T-cell (primary cell): ENCODE measurements at places on chromosomes 6 and 20.

DNA sequence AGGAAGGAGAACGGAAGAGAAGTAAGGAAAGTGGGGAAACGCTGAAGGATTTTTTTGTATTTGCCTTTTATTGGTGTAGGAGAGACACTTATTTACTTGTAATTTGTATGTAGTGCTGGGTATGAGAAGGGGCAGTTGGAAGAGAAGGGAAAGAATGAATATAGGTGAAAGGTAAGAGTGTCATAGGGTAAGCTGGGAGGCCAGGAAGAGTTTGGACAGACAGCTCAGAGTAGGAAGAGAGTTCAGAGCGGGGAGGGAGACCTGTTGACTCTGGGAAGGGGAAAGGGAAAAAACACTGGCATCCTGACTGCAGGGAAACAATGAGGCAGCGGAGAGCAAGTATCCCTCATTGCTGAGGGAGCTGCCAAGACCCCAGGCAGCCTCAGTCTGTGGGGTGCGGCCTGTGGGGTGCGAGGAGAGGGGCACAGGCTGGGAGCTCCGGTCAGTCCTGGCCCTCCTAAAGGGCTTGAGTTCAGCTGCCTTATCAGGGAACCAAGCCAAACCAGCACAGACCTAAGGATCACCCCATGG, 3.1 kb downstream of the TRAF3IP2 start:
- DNase-seq = no peak

DNA sequence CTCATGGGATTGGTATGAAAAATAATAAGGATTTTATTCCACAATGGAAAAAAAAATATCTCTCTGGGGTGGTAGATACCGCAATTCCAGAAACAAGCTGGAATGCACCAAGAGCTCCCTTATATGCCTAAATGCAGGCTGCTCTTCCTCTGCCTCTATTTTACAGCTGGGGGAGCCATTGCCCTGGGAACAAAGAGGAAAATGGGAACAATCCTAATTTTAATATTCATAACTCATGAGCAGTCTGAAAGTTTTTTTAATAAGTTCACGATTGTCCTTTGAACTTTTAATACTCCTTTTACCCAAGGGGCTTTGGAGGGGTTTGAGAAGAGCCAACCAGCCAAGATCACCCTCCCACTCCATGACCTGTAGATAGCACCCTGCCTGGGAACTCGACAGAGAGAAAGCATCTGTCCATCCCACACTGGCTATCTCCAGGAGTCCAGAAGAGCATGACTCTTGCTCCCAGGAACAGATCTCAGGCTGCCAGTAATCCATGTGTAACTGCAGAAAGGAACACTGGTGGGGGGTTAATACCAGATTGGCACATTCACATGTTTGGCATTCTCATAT, 74.7 kb downstream of the CD83 start:
- no peak for DNase-seq

DNA sequence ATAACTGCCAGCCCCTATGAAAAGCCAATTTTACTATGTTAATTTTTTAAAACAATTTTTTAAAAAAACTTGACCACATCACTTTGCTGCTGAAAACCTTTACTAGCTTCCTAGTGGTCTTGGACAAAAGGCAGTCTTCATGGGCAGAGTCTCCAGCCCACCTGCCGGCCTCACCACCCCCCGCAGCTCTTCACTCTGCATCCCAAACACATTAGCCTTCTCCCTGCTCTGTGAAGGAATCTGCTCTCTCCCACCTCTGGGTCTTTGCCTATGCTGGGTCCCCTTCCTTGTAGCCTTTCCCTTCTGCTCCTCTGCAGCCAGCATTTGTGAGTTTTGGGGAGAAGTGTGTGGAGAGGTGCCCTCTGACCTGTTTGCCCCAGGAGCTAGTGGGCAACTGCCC, 170.7 kb upstream of the MLN start:
- no peak for DNase-seq

- DNase-seq = no peak
Measured at GRCh38 chr6:101462576-101462975, 69.1 kb downstream of the GRIK2 start.

DNA sequence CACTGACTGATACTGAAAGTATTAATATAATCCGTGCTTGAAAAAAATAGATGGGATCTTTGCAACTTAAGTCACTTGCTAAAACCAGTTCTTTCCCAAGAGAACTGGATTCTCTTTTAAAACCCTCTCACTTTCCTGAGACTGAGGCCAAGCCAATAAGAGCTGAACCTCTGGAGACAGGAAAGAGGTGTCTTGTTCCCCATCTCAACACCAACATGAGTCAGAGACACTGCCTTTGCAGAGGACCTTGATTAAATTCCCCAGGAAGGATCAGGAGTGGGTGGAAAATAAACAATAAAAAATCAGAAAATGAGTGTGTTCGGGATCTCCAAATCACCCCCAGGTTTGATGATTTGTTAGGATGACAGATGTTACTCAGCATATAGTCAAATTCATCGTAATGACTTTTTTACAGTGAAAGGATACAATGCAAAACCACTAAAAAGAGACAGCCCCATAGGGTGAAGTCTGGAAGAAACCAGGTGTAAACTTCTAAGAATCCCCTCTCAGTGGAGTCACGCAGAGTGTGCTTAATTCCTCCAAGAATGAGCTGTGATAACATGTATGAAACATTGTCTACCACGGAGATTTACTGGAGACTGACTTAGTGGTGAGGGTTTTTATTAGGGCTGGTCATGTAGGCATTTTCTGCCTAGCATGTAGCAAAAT, 122.8 kb upstream of the BEND3 start:
- no peak for DNase-seq

DNA sequence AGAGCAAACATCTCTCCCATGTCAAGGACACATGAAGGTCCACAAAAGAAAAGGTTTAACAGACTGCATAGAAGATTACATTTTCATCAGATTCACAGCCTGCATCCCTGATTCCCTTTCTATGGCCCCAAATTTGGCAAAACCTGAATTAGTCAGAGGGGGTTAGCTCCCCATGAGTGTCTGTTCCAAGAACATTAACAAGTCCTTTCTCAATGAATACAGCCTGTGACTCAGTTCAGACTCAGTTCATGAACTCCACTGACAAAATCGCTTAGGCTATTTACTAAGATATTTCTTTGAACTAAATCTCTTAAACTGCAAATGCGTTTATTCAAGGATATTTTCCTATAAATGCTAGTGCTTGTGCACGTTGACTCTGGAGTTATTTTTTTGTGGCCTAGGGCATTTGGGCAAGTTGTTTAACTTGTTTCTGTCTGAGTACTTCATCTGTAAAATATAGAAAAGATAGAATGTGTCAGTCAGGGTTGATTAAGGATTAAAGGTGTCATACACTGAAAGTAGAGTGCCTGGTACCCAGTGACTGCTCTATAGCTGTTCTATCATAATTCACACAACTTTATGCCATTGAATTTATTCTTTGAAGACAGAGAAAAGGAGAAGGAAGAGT, 422.6 kb downstream of the HTR1B start:
- DNase-seq = no peak

- DNase-seq = no peak
Measured at GRCh38 chr6:157223021-157223430, 100.3 kb downstream of the TMEM242 start.

DNA sequence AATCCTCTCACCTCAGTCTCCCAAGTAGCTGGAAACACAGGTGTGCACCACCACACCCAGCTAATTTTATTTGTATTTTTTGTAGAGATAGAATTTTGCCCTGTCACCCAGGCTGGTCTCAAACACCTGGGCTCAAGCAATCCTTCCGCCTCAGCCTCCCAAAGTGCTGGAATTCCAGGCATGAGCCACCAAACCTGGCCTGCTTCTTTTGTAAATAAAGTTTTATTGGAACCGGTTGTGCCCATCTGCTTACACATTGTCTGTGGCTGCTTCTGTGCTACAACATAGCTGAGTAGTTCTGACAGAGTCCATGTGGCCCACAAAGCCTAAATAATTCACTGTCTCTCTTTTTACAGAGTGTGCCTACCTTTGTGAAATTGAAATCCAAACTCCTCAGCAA, 109.7 kb upstream of the NRSN1 start:
- DNase-seq = no peak

DNA sequence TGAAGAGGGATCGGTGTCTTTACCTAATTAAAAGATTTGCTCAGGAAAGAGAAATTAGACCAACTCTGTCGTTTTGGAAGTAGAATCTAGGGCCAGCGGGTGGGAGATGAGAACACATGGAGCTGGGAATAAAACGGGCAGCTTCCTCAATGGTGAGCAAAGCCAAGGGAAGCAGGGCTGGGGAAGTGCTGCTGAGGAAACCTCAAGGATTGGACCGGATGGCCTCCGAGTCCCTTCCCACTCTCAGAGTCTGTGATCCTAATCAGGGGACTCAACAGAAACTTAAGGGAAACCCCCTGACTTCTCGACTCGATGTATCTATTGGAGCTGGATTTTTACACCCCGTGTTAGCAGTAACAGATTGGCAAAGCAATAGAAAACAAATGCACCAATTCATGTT, 10.8 kb downstream of the GCNT2 start:
- no peak for DNase-seq

- no peak for DNase-seq
Measured at GRCh38 chr20:13355411-13355810, 134.3 kb downstream of the ISM1 start.

- DNase-seq = peak; percentile 78
Measured at GRCh38 chr6:13336553-13336952, 8.2 kb upstream of the TBC1D7 start.

- no peak for DNase-seq
Measured at GRCh38 chr6:26045928-26046368, 41.3 kb upstream of the HFE start.

DNA sequence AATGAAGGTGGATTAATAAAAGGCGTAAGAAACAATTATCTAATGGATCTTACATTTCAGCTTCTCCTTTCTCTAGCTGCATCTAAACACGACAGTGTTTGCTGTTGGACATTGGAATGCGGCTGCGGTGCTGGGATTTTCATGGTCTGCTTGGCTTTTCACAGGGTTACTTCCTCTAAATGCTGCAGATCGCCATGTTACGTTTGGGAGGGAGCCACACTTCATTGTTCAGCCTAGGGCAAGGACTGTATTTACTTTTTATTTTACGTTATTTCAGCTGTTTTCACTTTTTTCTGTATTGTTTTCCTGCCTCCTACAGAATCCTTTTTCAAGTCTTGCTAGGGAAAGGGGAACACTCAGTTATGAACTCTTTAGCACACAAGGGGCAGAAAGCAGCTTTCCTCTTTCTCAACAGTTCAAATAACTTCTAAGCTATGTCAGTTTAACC, 97.9 kb upstream of the MTHFD1L start:
- no peak for DNase-seq

- peak; percentile 80 for DNase-seq
Measured at GRCh38 chr6:27133281-27134227, 113.9 kb upstream of the PRSS16 start.

DNA sequence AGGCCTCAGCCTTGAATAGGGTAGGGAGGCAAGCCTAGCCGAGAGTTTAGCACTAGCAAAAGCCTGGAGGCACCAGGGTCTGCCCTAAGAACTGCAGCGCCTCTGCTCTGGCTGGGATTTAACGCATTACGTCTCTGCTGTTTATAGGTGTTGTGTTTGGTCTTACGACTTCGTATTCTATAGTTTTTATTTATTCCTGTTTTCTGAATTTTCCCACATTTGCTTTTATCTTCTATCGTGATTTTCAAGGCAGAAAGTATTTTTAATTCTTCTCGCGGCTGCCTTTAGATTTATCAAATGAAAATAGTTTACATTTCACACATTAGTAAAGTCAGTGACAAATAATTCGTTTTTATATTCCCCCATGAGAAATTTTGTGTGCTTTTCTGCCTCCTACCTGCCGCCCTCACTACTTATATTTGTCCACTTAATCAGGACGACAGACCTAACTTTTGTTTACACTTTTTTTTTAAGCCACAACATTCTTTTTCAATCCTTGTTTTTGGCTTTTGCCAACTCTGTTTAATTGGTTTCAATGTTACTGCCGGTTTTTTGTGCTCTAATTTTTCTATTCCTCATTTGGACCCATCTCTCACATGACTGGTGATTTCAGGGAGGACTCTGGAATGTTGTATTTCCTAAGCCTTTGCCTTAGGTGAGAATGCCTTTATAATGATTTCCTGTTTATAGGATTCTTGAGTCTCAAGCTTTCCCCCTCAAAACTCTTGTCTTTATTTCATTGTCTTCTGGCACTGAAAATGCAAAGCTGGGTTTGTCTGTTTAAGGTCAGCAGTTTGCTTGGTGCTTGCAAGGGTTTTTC, 1.3 kb upstream of the LZTS3 start:
- no peak for DNase-seq

- no peak for DNase-seq
Measured at GRCh38 chr20:45998761-45999160, 9.9 kb upstream of the MMP9 start.

DNA sequence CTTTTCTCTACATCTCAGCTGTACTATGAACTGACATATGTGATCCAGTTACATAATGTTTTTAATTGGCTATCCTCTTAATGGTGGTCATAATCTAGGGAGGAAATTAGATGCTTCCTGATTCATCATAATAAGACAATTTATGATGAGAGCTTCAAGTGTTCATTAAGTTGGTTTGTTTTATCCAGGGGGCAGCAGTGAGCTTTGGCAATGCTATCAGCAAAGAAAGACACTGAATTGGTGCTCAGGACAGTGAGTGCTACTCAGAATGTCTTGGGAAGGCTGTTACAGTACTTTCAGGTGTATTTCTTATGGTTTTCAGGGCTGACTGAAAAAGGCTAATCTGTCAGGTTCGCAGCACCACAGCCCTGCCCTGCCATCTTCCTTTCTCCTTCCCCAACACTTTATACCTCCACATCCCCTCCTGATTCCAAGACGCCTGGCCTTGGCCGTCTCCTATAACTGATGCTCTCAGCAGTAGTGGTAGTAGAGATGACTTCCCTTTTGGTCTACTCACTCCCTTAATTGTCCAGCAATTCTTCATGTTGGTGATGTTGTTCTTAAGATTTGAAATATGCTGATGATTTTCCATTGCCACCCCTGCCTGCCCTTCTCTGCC, 67.0 kb upstream of the TNFAIP3 start:
- DNase-seq = peak; percentile 53

GRCh38 chr6:15546591-15546990, 116.2 kb downstream of the DTNBP1 start:
- DNase-seq = no peak

DNA sequence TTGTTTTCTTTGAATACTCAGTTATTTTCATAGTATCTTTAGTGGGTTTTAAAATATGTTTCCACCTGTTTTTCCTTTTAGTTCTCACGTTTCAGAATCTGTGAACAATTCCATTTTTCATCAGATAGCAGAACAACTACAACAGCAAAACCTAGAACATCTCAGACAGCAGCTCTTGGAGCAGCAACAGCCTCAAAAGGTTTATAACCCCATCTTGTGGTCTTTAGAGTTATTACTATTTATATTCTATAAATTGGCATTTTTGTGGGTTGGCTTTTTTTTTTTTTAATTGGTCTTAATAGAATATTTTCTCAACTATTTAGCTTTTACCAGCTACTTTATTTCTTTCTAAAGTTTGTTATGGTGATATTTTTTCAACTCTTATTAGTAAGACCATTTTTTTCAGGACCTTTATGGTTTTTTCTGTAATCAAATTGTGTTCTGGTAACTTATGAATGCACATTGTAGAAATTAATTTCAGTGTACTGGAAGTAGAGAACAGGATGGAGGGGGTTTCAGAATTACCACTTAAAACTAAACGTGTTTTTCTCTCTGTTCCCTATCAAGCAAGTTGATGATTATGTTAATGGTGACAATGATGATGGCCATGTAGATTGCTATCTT, 72.2 kb downstream of the SCAF8 start:
- no peak for DNase-seq
